ENCODE measurements at places on chromosomes 13 and 19. TPM values are rescaled to one million over a fixed set of nuclear protein-coding genes. Genes with fewer than 3 reads are reported as not detected.

ANKRD24 gene
- 0.13 TPM for total RNA-seq

- no peak for DNase-seq
These were observed 5.4 kb downstream of the CCDC61 start for GRCh38 chr19:46000491-46001246.

FPR1 gene
- not detected for total RNA-seq

KCNN1 gene
- not detected for total RNA-seq

CXCL17 gene
- not detected for total RNA-seq

- no peak for DNase-seq
These were observed 85.8 kb downstream of the ATP8A2 start for GRCh38 chr13:25457566-25457965.

DNA sequence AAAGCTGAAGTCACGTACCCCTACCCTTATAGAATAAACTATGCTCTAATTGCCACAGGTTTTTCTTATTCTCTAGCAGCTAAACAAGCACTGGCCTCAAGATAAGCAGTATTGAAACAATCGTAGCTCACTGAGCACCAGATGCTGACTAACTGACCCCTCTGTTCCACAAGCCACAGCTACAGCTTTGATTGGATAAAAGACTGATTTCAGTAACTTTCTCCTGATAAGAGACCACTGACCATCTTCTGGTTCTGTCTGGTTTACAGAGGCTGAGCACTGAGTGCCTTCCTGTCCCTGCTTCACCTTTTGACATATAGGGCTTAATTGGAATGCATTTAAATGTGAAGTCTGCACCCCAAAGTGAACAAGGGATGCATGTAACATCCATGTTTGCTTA lies 8.4 kb upstream of the RAP2A start:
- DNase-seq: no peak

- DNase-seq: no peak
These were observed 61.8 kb downstream of the MBNL2 start for GRCh38 chr13:97283888-97284287.

DPF1 gene
- total RNA-seq: 6.9 TPM

- DNase-seq: no peak
These were observed 187.9 kb downstream of the USP12 start for GRCh38 chr13:26983543-26984320.

GRCh38 chr13:46172531-46172991 lies 9.4 kb downstream of the LCP1 start:
- no peak for DNase-seq

ZNF43 gene
- total RNA-seq: 0.99 TPM

Data from MG63 (cell line).